Vagina (tissue), 2 donors: ENCODE measurements at places on chromosomes 16 and 17.

DNA sequence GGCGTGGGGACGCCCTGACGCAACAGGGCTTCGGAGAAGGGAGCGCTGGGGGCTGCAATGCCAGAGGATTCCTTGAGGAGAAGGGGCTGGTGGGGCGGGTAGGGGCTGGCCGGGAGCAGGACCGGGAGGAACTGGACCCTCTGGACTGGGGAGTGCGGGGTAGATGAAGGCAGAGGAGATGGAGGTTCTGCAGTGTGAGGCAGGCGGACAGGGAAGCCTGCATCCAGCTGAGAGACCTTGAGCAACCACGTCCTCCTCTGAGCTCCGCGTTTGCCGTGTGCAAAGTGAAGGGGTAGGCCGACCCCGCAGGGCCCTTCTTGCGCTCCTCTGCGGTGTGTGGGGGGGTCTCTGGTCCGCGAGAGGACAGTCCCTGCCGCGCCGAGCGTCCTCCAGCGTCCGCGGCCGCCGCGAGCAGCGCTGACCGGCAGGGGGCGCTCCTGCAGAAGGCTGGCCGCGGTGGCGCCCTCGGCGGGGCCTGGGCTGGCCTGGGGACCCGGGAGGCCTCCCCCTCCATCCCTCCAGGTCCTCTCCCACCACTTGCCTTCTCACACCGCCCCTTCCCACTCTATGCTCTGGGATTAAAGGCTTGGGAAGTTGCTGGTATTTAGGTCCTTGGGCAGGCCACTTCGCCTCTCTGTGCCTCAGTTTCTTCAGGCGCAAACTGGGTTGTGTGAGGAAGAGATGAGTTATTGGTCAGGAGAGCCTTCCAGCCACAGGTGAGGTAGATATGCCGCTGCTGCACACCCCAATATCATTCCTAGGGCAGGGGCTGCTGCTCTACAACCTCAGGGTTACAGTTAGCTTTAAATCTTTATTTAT is 9.6 kb upstream of the WNT9B start:
- no peak for DNase-seq

DNA sequence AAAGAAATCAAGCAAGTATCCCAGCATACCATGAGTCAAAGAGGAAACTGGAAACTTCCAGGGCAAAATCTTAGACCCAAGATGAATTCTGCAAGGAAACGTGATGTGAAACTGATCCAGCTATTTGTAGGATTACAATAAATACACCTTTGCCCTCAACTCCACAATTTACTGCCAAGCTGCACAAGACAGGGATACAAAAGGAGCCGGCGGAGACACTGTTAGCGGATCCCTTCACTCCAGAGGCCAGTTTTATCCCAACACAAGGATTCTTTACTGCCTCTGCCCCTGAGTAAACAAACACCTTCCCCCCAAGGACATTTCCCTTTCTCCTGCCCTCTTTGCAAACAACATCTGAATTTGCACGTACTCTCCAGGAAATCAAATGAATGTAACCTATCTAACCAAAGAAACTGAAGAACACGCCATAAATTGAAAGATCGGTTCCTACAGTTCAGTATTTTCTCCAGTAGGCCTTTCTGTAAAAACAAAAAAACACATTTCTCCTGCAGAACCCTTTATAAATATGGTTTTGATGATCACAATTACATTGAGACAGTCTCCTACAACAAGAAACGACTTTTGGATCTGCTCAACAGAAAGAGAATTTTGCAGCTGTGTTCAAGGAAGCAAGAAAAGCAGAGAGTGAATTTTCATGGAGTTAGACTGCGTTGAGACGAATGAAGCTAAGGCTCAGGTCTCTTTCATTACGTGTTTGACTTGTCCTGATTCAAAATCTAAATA is 1.4 kb upstream of the CBX2 start:
- no peak for DNase-seq

GRCh38 chr17:71985111-71986039 is 135.4 kb upstream of the SOX9 start:
- no peak for DNase-seq

DNA sequence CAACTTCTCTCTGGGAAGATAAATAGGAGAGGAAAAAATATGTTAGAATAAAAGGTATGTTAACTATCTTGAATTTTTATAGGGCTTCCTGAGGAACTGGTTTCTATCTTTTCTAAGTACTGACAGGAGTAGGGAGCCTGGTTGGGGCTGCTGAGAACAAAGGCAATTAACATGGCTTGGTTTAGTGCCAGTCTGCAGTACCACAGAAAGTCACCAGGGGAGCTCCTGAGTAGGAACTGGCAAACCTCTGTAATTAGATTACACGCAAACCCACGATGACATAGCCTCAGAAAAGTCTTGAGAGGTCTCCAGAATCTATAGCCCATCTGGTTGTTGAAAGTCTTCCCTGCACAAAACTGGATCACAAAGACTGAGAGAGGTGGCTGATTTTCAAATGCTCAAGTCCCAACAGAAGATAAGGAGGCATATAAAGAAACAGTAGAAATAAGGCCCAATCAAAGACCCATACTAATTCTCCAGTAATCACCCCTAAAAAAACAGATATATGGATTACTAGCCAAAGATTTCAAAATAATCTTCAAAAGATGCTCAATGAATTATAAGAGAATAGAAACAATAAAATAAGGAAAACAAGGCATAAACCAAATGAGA is 11.7 kb upstream of the CNTNAP4 start:
- DNase-seq: no peak

DNA sequence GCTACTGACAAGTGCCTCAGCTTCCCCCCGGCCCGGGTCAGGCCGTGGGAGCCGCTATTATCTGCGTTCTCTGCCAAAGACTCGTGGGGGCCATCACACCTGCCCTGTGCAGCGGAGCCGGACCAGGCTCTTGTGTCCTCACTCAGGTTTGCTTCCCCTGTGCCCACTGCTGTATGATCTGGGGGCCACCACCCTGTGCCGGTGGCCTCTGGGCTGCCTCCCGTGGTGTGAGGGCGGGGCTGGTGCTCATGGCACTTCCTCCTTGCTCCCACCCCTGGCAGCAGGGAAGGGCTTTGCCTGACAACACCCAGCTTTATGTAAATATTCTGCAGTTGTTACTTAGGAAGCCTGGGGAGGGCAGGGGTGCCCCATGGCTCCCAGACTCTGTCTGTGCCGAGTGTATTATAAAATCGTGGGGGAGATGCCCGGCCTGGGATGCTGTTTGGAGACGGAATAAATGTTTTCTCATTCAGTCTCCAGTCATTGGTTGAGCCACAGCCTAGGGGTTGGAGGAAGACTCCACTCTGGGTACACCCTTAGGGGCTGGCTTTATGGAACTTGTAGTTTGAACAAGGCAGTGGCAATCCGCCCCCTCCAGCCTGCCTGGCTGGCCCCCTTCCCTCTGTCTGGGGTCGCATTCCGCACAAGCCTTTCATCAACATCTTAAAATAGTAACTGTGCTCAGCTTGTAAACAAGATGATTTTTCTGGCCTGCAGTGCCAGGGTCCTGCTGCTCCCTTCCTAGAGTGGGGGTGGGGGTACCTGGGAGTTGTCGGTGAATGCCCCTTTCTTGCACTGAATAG is 4.1 kb downstream of the SYNGR2 start:
- DNase-seq: no peak

DNA sequence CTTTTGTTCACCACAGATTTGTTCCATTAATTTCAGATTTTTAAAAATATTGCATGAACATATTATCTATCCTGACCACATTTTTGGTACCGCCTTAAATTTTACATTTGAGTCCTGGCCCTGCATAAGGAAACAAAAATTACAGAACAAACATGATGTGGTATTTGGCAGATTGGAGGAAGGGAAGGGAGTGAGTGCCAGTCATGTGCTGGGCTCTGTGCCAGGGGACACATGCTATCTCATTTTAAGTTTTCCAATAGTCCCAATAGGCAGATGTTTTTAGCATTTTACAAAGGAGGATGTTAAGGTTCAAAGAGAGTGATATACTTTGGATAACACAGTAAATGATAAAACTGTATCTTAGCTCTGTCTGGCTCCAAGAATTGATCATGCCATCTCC is 185.1 kb downstream of the CDK5R1 start:
- no peak for DNase-seq

DNA sequence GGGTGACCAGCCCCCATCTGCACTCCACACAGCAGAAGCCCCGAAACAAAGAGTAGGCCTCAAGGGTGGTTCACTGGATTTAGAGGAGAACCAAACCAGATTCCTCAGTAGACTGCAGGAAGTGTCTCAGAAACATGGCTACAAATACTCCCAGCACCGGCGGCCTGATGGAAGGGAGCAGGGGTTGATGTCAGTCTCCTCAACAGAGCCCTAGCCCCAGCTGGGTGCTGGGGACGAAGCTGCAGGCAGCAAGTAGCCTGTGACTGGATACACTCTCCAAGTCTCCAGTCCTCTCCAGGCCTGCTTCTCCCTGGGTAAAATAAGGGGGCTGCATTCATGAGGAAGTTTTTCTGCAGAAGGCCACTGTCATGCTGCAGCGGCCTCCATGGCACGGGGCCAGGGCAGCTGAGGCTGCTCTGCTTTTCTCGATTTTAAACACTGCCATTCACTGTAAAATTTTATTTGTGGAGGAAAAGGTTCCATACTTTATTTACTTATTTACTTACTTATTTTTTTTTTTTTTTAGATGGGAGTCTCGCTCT is 36.7 kb upstream of the SREBF1 start:
- no peak for DNase-seq

- no peak for DNase-seq
Measured at GRCh38 chr17:27991462-27991993, 50.9 kb upstream of the NLK start.

GRCh38 chr17:42672038-42672437 is 4.8 kb downstream of the PLEKHH3 start:
- DNase-seq: no peak

DNA sequence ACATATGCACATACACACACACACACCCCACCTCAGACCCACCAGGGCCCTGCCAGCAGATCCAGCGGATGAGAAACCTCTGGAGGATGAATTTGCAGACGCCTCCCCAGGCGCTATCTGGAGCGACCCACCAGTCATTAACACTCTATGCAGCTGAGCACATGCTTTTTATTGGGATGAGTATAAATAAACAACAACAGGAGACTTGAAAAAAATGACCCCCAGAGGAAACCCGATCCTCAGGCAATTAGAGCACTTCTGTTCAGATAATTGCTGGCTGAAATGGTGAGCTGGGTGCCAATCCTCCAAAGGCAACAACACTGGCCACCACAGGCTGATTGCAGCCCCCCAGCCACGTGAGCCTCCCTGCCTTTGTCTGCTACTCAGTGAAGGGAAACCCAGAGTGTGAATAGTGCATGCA is 32.9 kb downstream of the DYNLRB2 start:
- DNase-seq: no peak

DNA sequence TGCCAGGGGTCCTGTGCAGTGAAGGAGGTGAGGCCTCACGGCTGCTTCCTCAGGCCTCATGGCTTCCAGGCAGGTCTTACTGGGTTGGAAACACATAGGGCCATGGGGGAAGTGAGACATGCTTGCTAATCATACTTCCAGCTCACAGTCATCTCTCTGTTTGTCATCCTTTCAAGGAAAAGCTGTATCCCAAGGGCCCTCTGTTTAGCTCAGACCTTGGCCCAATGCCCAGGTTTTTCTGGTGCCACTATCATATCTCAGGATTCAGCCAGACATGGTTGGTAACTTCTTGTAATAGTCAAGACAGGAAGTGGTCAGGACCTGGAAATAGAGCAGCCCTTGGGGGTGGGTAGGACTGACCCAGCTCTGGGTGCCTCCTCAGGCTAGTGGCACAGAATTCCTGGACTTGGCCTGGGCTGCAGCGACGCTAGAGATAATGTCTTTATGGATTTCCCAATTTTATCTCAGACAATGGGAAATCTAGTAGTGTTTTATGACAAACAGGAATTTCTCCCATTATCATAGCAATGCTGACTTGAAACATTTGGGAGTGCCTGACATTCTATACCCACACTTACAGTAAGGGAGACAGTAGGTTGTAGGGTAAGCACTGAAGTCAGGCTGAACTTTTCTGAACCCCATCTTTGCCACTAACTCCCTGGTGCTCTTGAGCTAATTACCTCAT is 13.5 kb upstream of the ITGB3 start:
- no peak for DNase-seq

DNA sequence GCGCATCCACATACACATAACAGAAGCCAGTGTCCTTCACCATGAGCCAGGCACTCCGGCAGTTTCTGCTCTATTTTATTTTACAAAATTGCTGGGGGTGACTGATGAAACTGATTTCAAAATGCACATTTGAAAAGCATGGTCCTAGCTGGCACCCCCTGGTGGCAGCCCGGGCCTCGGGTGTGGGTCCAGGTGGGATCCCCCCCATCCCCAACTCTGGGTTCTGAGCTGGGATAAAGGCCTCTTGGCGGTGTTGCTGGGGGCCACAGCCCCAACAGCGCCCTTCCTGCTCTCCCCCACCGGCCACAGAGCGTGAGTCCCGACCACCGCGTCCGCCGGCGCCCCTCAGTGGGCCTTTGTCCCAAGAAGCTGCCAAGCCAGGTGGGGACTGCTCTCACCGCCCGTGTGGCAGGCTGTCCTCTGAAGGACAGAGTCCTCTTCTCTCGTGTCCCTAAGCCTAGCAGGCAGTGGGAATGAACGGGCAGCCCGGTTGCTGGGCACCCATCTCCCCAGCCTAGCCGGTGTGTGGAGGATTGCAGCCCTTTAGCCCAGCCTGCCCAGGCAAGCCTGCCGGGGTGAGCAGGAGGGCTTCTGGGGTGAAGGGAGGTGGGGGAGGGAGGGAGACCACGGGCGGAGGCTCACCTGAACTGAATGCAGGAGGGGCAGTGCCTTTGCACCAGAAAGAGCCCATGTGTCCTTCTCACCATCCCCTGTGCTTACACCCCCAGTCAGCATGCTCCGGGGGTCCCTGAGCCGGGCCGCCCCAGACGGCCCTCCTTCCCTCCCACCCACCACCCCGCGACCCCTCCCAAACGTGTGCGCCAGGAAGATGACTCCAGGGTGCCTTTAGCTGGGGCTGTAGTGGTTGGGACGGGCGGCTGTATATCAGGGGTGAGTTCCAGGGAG is 898 bp downstream of the SNAI3 start:
- DNase-seq: no peak

GRCh38 chr16:82524976-82525375 is 101.8 kb upstream of the CDH13 start:
- DNase-seq: no peak

DNA sequence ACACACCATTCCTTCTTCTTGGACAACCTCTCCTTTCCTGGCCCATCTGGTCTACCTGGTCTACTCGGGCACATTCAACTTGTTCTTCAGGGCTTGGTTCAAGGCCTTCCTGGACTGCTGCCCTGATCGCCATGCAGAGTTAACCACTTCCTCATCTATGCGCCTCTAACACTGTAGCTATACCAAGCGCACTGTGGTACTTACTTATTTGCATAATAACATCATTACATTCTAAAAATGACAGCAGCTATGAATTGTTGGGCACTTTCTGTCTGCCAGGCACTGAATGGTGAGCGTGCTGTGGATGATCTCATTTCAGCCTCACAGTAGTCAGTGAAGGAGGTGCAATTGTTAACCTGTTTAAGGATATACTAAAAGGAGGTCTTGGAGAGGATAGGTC is 66.9 kb upstream of the SDK2 start:
- DNase-seq: no peak
